Stimulated activated CD4-positive, alpha-beta T cell treated with anti-CD3 and anti-CD28 coated beads, Interleukin-1b, Interleukin-23, amount 100 ng/mL, for 48 hours (primary cell): ENCODE measurements at places on chromosomes 16 and 17.

GRCh38 chr16:85768199-85768598 is 17.3 kb upstream of the C16orf74 start:
- no peak for DNase-seq

GRCh38 chr17:17141860-17142552 is 64.1 kb downstream of the PLD6 start:
- DNase-seq: peak; percentile 40

DNA sequence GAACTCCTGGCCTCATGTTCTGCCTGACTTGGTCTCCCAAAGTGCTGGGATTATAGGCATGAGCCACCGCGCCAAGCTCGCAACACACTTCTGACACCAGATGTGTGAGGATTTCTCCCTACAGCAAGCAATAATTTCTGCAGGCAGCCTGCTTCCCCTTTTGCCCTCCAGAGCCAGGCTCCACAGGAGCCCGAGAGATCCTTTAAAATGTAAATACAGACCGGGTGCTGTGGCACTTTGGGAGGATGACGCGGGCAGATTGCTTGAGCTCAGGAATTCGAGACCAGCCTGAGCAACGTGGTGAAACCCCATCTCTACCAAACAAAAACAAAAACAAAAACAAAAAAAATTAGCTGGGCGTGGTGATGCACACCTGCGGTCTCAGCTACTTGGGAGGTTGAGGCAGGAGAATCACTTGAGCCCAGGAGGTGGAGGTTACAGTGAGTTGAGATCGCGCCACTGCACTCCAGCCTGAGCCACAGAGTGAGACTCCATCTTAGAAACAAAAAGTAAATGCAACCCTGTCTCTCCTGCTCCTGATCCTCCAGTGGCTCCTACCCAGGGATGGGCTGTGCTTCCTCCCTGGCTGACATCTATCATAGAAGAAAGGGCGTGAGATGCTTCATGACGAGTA is 14.7 kb downstream of the C16orf96 start:
- DNase-seq: no peak

GRCh38 chr17:49978501-49978900 is 9.5 kb downstream of the DLX4 start:
- DNase-seq: no peak

GRCh38 chr17:62086737-62087136 is 21.7 kb upstream of the MED13 start:
- DNase-seq: no peak

DNA sequence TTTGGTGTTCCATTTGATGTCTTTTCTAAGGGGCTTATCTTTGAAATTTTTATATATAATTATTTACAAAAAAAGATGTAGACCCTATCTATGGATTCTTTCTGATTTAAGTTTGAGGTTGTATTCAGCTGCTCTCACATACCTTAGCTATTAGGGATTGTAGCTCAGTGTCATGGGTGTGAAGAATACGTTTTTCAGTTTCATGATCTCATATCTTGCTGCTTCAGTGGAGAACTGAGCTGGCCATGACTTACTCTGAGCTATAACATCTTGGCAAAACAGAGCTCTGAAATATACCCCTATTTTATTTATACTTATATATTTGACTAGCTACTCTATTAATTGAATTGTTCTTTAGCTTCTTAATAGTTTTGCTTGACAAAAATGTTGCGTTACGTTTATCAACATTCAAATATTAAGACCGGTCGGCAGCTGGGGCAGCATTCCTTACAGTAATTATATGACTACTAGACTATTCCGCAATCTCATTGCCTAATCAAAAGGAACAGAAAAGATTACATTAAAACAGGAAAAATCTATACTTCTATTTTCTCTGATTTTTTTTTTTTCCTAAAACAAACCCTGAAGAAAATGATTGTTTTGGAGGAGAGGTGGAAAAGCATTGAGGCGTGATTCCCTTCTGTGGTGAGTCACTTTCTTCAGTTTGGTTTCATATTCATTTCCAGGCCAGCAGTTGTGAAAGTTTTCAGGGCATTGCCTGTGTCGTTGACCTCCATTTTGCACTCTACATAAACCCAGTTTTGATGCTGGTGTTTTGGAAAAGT is 24.1 kb upstream of the KRT24 start:
- no peak for DNase-seq

DNA sequence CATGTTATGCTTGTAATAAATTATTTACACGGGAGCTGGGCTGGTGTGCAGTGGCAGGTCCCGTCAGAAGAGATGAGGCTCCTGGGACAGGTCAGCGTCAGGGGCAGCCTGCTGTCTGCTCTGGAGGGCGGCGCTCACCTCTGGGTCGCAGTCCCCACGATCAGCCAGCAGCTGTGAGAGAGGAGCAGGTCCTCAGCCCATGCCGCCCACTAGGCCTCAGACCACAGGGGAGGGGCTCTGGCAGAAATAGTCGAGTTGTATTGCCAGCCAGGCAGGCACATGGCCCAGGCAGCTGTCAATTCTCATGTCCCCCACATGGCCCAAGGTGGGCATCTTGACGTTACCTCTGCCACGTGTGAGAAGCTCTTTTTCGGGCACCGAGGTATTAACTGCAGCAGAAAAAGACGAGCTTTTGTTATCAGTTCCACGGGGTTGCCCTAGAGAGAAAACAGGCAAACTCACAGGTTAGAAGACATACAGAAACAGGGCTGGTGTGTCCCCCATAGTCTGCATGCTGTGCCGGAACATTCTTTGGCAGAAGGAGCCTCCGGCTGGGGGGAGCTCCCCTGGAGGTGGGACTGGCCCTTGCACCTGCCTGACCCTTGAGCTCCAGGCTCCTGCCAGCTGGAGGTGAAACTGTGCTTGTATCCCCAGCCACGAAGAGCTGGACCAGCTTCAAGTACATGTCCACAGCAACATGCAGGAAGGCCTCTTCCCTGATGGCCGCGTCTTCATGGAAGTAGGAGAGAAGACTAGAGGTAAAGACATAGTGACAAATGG is 17.4 kb downstream of the ZNF276 start:
- no peak for DNase-seq

DNA sequence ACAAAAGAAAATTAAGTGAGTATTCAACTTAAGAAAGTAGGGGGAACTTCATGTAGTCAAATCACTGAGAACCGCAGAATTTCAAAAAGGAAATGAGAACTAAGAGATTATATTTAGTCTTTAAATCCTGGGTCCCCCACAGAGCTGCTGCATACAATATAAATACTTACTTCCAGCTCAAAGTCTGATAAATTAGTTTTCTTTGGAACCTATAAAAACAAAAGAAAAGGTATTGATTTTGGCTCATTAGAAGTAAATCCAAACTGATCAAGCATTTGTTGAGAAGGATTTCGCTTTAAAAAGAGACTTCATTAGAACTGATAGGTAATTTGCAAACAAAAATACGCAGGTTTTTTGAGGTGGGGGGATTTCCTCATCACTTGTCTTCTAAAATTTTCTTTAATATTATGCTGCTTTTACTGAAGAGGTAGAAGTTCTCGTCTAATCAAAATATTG is 21.9 kb downstream of the PARN start:
- DNase-seq: no peak

- DNase-seq: peak; percentile 20
These were observed 401.4 kb upstream of the C16orf82 start for GRCh38 chr16:26665166-26665939.

GRCh38 chr17:46191322-46192188 is 1.7 kb downstream of the KANSL1 start:
- DNase-seq: no peak

DNA sequence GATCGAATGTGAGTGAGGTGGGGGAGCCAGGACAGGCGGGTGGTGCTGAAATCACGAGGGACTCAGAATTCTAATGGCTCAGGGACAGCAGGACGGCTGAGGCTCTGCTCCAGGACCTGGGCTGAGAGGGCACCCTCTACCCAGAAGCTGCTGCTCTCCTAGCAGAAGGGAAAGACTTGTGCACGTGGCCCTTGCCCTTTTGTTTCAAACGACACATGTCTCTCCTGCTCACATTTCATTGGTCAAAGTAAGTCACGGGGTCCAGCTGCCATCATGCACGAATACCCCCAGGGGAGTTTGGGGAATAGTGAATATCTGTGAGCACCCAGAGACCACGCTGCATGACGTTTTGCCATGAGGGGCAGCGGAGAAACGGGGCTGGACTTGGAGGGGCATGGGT is 73.2 kb downstream of the RTN4RL1 start:
- DNase-seq: no peak

- DNase-seq: no peak
These were observed 7.7 kb downstream of the ADAM11 start for GRCh38 chr17:44766409-44767038.

- peak; percentile 44 for DNase-seq
These were observed 10.6 kb upstream of the SUZ12 start for GRCh38 chr17:31926100-31926729.

- no peak for DNase-seq
These were observed 401.0 kb downstream of the HS3ST3B1 start for GRCh38 chr17:14701886-14702285.

DNA sequence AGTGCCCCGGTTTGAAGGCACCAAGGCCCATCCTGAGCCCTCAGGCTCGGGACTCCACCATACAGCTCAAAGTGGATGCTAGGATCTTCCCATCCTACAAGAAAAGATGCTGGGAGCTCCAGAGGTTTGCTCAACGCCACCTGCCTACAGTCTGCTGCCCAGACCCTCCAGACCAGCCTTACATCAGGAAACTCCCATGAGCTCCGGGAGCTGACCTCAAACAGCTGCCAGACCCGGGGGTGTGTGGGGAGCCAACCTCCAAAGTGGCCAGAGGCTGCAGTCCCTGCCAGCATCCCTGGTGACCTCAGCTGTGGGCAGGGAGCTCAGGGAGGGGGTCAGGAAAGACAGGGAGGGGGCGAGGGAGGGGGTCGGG is 43.8 kb downstream of the C16orf82 start:
- DNase-seq: no peak

GRCh38 chr17:21252289-21252795 is 868 bp downstream of the NATD1 start:
- DNase-seq: no peak

DNA sequence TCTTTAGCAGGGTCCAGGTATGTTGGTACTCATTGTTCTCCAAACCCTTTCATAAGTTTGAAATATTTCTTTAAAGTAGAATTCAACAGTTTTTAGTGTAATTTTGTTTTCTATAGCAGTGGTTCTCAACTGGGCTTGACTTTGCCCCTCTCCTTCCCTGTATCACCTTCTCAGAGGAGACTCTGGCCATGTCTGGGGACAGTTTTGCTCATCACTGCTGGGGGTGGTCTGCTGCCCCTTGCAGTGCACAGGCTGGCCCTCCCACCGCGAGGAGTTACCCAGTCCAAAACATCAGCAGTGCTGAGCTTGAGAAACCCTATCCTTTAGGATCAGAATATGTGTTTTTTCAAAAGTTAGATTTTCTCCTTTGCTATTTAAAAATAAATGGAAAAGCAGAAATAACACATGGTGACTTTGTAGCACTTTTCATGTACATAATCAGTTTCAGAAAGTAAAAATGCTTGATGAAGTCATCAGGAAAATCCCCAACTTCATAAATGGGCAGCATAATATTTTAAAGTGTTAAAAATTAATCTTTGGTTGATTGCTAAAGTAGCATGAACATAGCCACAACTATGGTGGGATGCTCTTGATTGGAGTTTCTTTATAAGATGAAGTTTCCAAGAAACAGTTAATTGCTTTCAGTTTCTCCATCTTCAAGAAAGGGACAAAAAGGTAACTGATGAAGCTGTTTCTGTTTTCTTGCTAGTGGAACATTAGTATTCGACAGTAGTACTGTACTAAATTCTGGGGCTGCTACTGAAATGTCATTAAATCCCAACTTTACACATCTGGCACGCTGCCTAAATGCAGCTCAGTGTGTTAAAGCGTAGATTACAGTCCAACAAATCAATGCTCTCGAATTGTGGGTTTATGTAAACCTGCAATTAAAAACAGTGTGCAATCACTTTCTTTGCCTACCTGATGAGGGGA is 70.3 kb downstream of the NETO2 start:
- DNase-seq: no peak

- peak; percentile 79 for DNase-seq
These were observed 63.1 kb downstream of the MYO18A start for GRCh38 chr17:29116804-29117753.

- DNase-seq: no peak
These were observed 17.6 kb downstream of the ABCC1 start for GRCh38 chr16:15966836-15967546.

GRCh38 chr16:88639231-88640038 is 1.1 kb downstream of the IL17C start:
- DNase-seq: no peak

- DNase-seq: no peak
These were observed 11.4 kb downstream of the KRABD2 start for GRCh38 chr17:8365143-8365542.

DNA sequence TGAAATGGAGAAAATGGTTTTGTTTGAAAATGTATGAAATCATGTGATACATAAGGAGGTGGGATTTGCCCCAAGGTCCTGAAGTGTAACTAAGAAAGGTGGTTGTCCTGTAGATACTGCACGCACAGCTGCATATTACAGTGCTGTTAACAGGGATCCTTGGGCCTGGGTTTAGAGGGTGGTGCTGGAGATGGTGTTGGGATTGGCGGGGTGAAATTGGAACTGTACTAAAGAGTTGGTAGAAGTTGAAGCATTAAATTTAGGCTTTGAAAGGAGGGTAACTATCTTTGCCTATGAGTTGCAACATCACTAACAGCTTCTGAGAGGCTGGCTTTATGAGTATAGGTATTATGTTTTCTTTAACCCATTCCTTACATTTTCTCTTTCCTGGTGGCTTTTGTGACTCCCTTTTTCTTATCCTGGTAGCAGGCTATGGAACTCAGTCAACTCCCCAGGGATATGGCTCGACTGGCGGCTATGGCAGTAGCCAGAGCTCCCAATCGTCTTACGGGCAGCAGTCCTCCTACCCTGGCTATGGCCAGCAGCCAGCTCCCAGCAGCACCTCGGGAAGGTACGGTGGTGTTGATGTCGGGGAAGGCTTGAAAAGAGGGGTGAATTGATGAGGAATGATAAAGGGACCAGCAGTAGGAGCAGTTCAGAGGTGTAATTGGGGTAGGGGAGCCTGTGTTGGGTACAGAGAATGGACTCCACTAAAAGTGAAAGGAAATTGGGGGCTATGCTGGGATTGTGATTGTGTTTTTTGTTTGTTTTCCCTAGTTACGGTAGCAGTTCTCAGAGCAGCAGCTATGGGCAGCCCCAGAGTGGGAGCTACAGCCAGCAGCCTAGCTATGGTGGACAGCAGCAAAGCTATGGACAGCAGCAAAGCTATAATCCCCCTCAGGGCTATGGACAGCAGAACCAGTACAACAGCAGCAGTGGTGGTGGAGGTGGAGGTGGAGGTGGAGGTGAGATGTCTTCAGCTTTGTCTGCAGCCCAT is 3.8 kb downstream of the FUS start:
- DNase-seq: no peak

GRCh38 chr17:53193044-53193443 is 629.7 kb upstream of the KIF2B start:
- no peak for DNase-seq
